ENCODE measurements at places on chromosomes 3 and 15. TPM values are rescaled to one million over a fixed set of nuclear protein-coding genes. Genes with fewer than 3 reads are reported as not detected.

DUOXA2 gene
- total RNA-seq, result not detected

USP19 gene
- 86.7 TPM for total RNA-seq

FRG2C gene
- not detected for total RNA-seq

TNK2 gene
- total RNA-seq, result 49.3 TPM

FGF7 gene
- not detected for total RNA-seq

PLXND1 gene
- 19.2 TPM for total RNA-seq

Measured in PC-3 (cell line).